ENCODE measurements at places on chromosomes 3 and 15.

DNA sequence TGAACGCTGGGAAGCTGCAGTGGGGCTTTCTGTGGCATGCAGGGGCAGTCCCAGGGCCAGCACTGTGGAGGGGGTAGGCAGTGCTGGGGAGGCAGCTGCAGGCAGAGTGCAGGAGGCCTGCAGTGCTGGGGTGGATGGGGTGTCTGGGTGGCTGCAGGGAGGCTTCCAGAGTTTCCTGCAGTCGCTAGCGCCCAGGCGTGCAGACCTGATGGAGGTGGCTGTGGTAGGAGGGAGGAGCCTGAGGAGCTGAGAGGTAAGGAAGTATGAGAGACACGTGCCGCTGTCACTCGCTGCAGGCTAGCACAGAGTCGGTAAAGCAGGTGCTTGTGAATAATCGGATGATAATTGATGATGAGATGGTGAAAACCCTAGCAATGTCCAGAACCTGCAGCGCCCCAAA is 16.3 kb downstream of the SYNM start:
- no peak for DNase-seq

DNA sequence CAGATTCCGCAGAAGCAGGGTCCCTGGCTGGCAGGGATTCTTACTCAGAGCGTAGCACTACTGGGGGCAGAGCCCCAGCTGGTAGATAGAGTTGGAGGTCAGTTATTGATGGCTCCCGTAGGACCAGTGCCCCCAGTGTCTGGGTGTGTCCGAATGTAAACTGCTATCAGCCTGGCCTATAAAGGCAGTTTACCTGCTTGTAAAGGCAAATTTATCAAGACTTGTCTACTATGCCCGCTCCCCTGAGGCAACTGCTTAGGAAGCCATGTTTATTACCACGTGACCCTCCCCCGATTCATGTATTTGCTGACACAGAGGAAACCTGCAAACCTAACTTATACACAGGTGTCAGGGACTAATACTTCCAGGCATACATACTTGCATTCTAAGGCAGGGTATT is 607 bp upstream of the PPP1R14D start:
- no peak for DNase-seq

- DNase-seq, result no peak
These were observed 122.9 kb downstream of the TPRG1 start for GRCh38 chr3:189294649-189295048.

GRCh38 chr3:195900436-195901355 is 7.7 kb downstream of the TNK2 start:
- DNase-seq, result no peak

DNA sequence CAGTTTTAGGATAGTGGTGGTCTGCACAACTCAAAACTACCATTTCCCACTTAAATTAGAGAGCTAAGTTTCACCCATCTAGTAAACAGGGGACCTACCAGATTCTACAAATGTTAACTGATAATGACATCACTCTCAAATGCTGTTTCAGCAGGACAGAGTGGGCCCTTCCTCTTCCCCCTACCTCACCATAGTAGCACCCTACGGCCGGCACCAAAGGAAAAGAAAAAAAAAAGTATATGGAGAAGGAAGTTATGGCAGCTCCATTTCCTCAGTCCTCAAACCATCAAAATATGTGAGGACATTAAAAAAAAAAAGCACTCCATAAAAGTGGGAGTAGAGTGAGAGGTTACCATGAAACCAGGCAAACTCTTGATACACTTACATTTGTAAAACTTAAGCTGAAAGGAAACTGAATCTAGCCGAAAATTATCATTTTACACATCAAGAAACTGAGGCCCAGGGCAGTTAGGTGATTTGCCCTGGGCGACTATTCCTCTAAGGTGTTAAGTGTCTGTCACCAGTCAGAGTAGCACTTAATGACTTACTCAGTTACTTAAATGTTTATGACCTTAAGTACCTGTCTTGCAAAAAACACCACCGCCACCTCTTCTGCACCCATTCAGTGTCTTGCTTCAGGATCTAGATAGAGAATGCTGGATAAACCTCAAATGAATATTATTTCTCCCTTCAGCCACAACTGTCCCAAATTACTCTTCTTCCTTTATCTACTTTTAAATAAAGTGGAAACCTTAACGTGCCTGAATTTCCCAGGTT is 2.7 kb downstream of the MSL2 start:
- no peak for DNase-seq

DNA sequence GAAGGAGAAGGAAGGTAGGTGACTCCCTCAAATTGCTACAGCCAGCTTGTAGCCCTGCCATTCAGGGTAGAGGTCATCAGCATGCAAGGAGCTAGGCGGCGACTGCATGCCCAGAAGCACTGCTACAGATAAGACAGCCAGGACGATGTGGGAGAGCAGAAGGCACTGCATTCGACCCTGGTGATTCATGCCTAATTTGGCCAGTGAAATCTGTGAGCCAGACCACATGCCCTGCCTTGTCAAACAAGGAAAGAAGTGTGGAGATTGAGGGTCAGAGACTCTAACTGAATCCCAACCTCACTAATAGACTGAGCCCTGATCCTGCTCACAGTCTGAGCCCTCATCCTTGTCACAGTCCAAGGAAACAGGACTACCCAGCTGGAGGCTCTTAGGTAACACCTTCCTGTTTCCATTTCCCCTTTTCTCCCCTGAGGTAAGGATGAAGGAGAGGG is 86.6 kb downstream of the LINGO1 start:
- no peak for DNase-seq

DNA sequence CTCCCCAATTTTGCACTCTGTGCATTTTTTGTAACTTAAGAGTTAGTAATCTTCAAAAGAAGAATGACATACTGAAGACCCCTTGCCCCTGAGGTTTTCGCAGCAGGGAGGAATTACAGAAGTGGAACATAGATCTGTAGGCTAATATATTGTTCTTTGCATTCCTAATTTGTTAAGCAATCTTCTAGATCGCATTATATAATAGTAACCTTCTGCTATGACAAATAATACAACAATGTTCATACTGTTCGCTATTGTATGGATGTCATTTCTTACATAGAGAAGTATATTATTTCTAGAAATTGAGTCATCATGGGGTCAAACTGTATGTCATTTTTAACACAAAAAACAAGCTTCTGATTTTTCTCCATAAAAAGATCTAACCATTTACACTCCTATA is 95.8 kb upstream of the TGFBR2 start:
- no peak for DNase-seq

DNA sequence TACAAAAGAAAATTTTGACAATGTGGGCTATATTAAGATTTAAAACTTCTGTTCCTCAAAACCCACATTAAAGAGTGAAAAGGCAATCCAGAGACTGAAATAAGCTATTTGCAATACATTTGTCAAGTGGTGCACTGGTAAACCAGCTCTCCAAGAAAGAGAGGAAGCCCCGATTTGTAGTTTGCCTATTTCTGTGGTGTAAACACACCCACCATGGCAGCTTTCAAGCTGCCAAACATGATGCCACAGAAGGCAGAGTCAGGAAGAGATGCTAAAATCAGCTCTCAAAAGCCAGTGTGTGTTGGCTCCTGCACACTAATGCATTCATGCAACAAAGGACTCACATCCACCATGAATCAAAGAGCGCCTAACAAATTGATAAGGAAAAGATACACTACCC is 17.5 kb downstream of the RFTN1 start:
- no peak for DNase-seq
